ENCODE measurements at places on chromosomes 6 and 20. TPM values are rescaled to one million over a fixed set of nuclear protein-coding genes. Genes with fewer than 3 reads are reported as not detected.

The DEFB126 gene
- polyA plus RNA-seq: not detected

The CASP8AP2 gene
- polyA plus RNA-seq: 6.6 TPM

The DLL1 gene
- 9.4 TPM for polyA plus RNA-seq

The ZNF184 gene
- polyA plus RNA-seq: 1.3 TPM

The IL20RA gene
- 8.1 TPM for polyA plus RNA-seq

The PRKN gene
- polyA plus RNA-seq: 1.9 TPM

The PPP1R14C gene
- 0.13 TPM for polyA plus RNA-seq

The BTNL2 gene
- polyA plus RNA-seq: not detected

The SAMD10 gene
- 4.4 TPM for polyA plus RNA-seq

Data from adrenal gland (tissue), 19 donors.